CD4-positive, CD25-positive, alpha-beta regulatory T cell (primary cell): ENCODE measurements at places on chromosomes 12 and 14.

DNA sequence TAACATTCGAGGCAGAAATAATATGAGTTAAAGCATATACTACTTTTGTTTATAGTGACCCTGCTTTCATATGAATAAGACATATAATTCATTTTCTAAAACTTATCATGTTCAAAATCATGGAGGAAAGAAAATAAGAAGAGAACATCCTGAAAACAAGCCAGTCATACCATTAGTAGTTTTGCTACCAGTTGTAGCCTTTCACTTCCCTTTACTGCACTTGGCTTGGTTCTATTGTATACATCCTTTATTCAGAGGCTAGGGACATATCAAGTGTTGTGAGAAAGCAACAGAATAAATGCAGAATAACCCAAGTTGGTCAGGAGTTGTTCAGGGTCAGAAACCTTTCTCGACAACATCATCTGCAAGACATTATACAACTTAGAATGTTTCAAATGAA, 598.7 kb downstream of the SOX5 start:
- no peak overlapping the region for H3K27ac ChIP-seq
- DNase-seq = no peak
- no peaks in the 10 kb centered on the region for H3K27me3 ChIP-seq
- H3K36me3 ChIP-seq = no peaks in the 10 kb centered on the region

DNA sequence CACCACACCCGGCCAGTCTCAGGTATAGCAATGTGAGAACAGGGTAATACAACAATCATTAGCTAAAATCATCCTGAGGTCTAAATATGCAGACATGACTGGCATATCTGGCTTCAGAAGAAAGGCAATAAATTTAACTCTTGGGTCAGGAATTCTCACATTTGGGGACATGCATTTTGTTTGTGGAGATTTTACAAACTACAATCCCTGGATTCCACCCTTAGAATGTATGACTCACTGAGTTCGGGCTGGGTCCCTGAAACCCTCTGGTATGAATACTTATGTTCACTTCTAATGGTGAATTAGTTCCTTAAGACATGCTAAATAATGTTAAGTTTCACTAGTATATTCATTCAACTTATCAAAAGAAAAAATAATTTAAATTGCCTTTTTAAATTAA, 98.9 kb upstream of the HMGA2 start:
- H3K27me3 ChIP-seq = peaks cover 19% of the 10 kb centered on the region
- no peaks in the 10 kb centered on the region for H3K4me1 ChIP-seq
- H3K4me3 ChIP-seq = no peak overlapping the region
- H3K27ac ChIP-seq = no peak overlapping the region

- no peaks in the 10 kb centered on the region for H3K36me3 ChIP-seq
- H3K4me3 ChIP-seq = no peak overlapping the region
- H3K27ac ChIP-seq = no peak overlapping the region
- no peak for DNase-seq
Observed at GRCh38 chr12:33427071-33427470, 12.5 kb downstream of the SYT10 start.

DNA sequence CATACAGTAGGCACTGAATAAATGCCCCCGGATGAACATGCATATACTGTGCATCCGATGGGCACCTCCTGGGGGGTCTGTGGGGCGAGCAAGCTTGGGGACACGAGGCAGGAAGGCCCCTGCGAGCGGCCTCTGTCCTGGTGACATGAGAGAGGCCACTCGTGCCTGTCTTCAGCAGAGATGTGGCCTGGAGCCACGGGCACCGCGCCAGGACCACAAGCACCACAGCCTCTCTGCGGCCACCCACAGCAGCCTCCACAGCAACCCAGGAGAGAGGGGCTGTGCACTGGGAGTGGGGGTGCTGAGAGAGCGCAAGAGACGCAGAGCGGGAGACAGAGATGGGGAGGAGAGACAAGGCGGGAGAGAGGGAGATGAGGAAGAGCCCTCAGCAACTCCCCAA, 118.5 kb downstream of the RFLNA start:
- H3K4me1 ChIP-seq = no peaks in the 10 kb centered on the region
- no peak for DNase-seq
- H3K27me3 ChIP-seq = no peaks in the 10 kb centered on the region
- no peak overlapping the region for H3K27ac ChIP-seq
- H3K36me3 ChIP-seq = peaks cover 18% of the 10 kb centered on the region
- no peak overlapping the region for H3K4me3 ChIP-seq

DNA sequence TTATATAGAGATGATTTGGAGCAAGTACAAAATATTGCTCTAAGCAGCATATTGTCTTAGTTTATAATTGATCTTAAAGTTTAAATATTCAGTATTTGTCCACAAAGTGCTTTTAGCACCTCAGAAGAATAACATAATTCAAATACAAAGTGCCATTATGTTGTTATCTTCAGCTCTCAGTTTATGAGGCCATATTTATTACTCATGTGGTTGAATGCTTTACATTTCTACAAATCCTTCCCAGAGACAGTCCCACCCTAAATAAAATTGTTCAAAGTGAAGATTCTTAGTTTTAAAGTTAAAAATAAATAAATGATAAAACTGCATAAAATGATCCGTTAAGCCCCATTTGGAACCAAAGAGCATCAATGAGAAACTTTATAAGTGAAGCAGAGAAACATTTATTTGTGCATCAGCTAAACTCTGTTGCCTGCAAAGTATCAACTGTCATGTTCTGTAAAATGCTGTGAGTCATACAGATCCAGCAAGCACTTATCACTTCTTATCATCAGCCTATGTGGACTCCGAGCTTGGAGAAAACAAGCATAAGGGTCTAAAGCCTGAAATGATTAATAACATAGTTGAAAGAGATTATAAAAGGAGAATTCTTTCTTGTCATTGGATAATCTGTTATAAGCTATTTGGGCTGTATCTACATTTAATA, 218.9 kb downstream of the ADAMTS20 start:
- no peak overlapping the region for H3K4me3 ChIP-seq
- no peaks in the 10 kb centered on the region for H3K4me1 ChIP-seq

- peaks cover 48% of the 10 kb centered on the region for H3K36me3 ChIP-seq
- no peak for DNase-seq
- H3K27ac ChIP-seq = no peak overlapping the region
- H3K27me3 ChIP-seq = no peaks in the 10 kb centered on the region
Observed at GRCh38 chr14:68888883-68889282, 90.2 kb downstream of the ACTN1 start.

DNA sequence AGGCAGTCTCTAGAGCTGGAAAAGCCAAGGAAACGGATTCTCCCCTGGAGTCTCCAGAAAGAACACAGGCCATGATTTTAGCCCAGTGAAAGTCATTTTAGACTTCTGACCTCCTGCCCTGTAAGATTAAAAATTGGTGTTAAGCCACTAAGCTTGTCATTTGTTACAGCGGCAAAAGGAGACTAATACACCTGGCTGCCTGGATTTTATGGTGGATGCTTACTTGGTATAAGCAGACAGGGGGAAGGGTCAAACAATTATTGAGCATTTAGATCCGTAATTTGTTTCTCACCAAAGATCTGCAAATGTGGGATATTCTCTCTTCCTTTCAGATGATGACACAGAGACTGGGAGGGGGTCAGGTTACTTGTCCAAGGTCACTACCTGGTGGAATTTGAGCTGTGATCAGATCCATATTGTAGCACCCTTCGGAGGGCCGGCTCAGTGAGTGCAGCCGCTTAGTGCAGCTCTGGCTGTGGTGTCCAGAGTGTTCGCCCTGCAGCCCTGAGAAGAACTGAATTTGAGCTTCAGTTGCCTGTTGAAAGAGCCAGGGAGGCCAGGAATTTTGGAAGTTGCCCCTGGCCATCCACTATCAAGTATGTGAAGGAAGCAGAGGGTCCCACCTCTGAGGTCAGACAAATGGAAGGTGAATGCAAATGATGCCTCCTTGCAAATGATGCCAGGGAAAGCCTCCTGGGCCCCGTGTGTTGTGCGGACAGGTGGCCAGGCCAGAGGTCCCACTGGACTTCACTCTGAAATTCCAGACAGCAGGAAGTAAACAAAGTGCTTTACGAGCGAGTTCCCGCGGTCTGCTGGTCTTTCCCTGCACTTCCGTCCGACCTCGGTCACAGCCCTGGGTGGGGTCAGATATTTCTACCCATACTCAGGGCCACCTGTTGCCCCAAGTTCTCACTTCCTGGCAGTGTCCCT, 15.1 kb downstream of the GLRX5 start:
- H3K27me3 ChIP-seq = no peaks in the 10 kb centered on the region
- no peak overlapping the region for H3K4me3 ChIP-seq
- H3K4me1 ChIP-seq = no peaks in the 10 kb centered on the region
- no peak overlapping the region for H3K27ac ChIP-seq

- no peak for DNase-seq
- H3K4me3 ChIP-seq = no peak overlapping the region
- no peaks in the 10 kb centered on the region for H3K27me3 ChIP-seq
- peaks cover 33% of the 10 kb centered on the region for H3K4me1 ChIP-seq
- peaks cover 10% of the 10 kb centered on the region for H3K36me3 ChIP-seq
- H3K27ac ChIP-seq = no peak overlapping the region
Observed at GRCh38 chr14:22915886-22916521, 2.9 kb downstream of the RBM23 start.

DNA sequence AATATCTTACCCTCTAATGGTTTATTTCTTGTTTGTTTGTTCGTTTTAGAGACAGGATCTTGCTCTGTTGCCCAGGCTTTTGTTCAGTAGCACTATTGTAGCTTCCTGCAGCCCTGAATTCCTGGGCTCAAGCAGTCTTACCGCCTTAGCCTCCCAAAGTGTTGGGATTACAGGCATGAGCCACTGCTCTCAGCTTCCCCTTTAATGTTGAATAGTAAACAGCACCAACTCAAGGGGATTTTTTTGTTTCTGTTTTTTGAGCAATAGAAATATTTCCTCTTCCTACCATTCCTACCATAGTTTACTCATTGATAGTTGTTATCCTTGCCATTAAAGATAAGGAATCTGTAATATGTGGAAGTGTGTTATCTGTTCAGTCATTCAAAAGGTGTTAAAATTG, 10.7 kb downstream of the ARID4A start:
- H3K27me3 ChIP-seq = no peaks in the 10 kb centered on the region
- no peak overlapping the region for H3K27ac ChIP-seq
- peaks cover 4% of the 10 kb centered on the region for H3K4me1 ChIP-seq
- DNase-seq = no peak
- peaks cover 65% of the 10 kb centered on the region for H3K36me3 ChIP-seq

DNA sequence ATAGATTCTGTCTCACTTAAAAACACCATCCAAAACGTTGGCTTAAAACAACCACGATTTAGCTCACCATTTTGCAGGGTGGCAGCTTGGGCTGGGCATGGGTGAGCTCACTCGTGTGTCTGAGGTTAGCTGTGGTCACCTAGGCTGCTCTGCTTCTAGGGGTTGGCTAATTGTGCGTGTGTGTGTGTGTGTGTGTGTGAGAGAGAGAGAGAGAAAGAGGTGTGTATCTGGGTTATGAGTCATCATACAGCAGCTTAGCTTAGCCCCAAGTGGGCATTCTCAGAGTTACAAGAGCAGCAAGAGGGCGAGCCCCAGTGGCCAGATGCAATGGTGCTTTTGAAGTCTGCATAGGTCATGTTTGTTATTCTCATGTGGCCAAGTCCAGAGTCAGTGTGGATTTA, 6.0 kb downstream of the FBXW8 start:
- peaks cover 45% of the 10 kb centered on the region for H3K4me1 ChIP-seq
- H3K27ac ChIP-seq = no peak overlapping the region
- peak; percentile 68 for DNase-seq
- H3K4me3 ChIP-seq = no peak overlapping the region

- H3K27me3 ChIP-seq = no peaks in the 10 kb centered on the region
- no peak for DNase-seq
- peak overlapping the region; percentile 59 for H3K4me3 ChIP-seq
- H3K4me1 ChIP-seq = peaks cover 88% of the 10 kb centered on the region
Observed at GRCh38 chr14:50085570-50086320, 30.6 kb downstream of the VCPKMT start.

- peaks cover 13% of the 10 kb centered on the region for H3K4me1 ChIP-seq
- DNase-seq = no peak
- no peak overlapping the region for H3K27ac ChIP-seq
- no peaks in the 10 kb centered on the region for H3K36me3 ChIP-seq
- H3K27me3 ChIP-seq = no peaks in the 10 kb centered on the region
- no peak overlapping the region for H3K4me3 ChIP-seq
Observed at GRCh38 chr12:116138781-116139180, 138.7 kb downstream of the MED13L start.

- H3K4me3 ChIP-seq = no peak overlapping the region
- no peaks in the 10 kb centered on the region for H3K27me3 ChIP-seq
- DNase-seq = no peak
- no peaks in the 10 kb centered on the region for H3K4me1 ChIP-seq
Observed at GRCh38 chr14:73877790-73878189, 8.9 kb upstream of the ZNF410 start.

- H3K4me1 ChIP-seq = peaks cover 46% of the 10 kb centered on the region
- H3K4me3 ChIP-seq = peak overlapping the region; percentile 37
- no peak for DNase-seq
Observed at GRCh38 chr12:53223389-53224060, 8.5 kb downstream of the RARG start.

- no peaks in the 10 kb centered on the region for H3K36me3 ChIP-seq
- no peak overlapping the region for H3K27ac ChIP-seq
- no peaks in the 10 kb centered on the region for H3K4me1 ChIP-seq
- no peaks in the 10 kb centered on the region for H3K27me3 ChIP-seq
- no peak overlapping the region for H3K4me3 ChIP-seq
Observed at GRCh38 chr14:43754838-43755237, 752.2 kb downstream of the FSCB start.

DNA sequence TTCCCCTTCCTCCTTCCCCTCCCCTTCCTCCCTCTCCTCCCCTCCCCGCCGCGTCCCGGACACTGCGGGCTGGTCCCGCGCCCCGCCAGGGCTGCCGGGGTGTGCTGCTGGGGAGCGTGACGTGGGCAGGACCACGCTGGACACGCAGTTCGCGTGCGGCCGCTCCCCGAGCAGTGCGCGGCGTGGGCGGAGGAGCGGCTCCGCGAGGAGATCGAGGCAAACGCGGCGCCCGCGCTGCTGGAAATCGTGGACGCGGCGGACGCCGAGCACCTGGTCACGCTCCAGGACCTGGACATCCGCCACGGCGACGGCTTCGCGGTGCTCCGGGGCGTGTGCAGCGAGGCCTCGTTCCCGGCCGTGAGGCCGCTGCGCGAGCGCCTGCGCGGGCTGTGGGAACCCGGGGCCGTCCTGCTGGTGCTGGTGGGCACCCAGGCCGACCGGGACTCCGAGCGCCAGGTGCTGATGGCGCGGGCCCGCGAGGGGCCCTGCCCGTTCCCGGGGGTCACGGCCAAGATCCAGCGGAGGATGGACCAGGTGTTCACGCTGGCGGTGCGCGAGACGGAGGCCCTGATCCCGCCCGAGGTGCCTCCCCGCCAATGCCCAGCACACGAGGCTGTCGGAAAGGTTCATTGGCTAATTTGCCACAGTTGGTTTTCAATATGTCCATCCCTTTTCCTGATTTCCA, 84.3 kb downstream of the TNFAIP2 start:
- peaks cover 6% of the 10 kb centered on the region for H3K27me3 ChIP-seq
- no peaks in the 10 kb centered on the region for H3K36me3 ChIP-seq
- no peaks in the 10 kb centered on the region for H3K4me1 ChIP-seq

- no peaks in the 10 kb centered on the region for H3K36me3 ChIP-seq
- H3K27ac ChIP-seq = no peak overlapping the region
- no peaks in the 10 kb centered on the region for H3K27me3 ChIP-seq
- DNase-seq = no peak
- no peaks in the 10 kb centered on the region for H3K4me1 ChIP-seq
- no peak overlapping the region for H3K4me3 ChIP-seq
Observed at GRCh38 chr14:57046175-57046574, 222.5 kb downstream of the EXOC5 start.
